DND-41 (cell line): ENCODE measurements at places on chromosomes 4 and X.

DNA sequence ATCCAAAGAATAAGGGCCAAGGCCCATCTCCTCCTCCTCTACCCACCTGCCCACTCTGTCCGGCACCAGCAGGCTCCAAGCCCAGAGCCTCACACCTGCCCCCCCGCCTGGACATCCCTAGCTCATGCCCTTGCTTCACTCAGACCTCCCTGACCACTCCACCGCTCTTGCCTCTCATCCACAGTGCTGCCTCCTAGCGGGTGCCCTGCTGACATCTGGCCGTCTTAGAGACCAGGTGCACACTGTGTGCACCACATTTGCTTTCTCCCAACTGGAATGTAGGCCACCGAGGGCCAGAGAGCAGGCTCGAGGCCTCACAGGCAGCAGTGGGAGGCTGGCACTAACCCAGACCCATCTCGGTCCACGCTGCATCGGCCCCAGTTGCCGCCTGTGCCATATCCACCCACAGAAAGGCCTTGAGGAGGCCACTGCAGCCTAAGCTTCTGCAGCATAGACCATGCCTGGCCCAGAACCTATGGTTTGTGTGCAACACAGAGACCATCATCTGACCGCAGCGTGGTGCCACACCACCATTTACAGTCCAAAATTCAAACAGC is 13.5 kb downstream of the LETM1 start:
- H3K4me3 ChIP-seq: no peak overlapping the region
- H3K4me1 ChIP-seq: peaks cover 4% of the 10 kb centered on the region; the same call in 1 of the 2 replicates
- H3K36me3 ChIP-seq: peaks cover 82% of the 10 kb centered on the region
- H3K27me3 ChIP-seq: no peaks in the 10 kb centered on the region
- H3K27ac ChIP-seq: no peak overlapping the region

GRCh38 chr4:140869446-140869845 is 113.3 kb upstream of the TBC1D9 start:
- no peaks in the 10 kb centered on the region for H3K4me1 ChIP-seq
- DNase-seq: no peak
- no peak overlapping the region for H3K27ac ChIP-seq
- no peaks in the 10 kb centered on the region for H3K36me3 ChIP-seq

- H3K36me3 ChIP-seq: no peaks in the 10 kb centered on the region
- no peak for DNase-seq
- H3K4me1 ChIP-seq: no peaks in the 10 kb centered on the region
These were observed 170.0 kb upstream of the FRMPD4 start for GRCh38 chrX:11967986-11968869.

GRCh38 chr4:86557526-86557925 is 36.6 kb upstream of the PTPN13 start:
- no peaks in the 10 kb centered on the region for H3K4me1 ChIP-seq
- DNase-seq: no peak
- H3K36me3 ChIP-seq: no peaks in the 10 kb centered on the region
- H3K27ac ChIP-seq: no peak overlapping the region

GRCh38 chr4:113447061-113447460 is 314.5 kb downstream of the CAMK2D start:
- H3K27ac ChIP-seq: no peak overlapping the region
- no peaks in the 10 kb centered on the region for H3K4me1 ChIP-seq
- DNase-seq: no peak
- no peak overlapping the region for H3K4me3 ChIP-seq

- H3K4me3 ChIP-seq: no peak overlapping the region
- DNase-seq: no peak
- H3K36me3 ChIP-seq: no peaks in the 10 kb centered on the region
- H3K27ac ChIP-seq: no peak overlapping the region
- peaks cover 5% of the 10 kb centered on the region for H3K27me3 ChIP-seq
- H3K4me1 ChIP-seq: no peaks in the 10 kb centered on the region
These were observed 191.8 kb downstream of the SHROOM3 start for GRCh38 chr4:76626686-76627465.

GRCh38 chr4:102959496-102959895 is 60.0 kb downstream of the SLC9B1 start:
- no peak for DNase-seq
- H3K27ac ChIP-seq: no peak overlapping the region
- H3K4me1 ChIP-seq: no peaks in the 10 kb centered on the region
- no peaks in the 10 kb centered on the region for H3K27me3 ChIP-seq
- no peaks in the 10 kb centered on the region for H3K36me3 ChIP-seq
- H3K4me3 ChIP-seq: no peak overlapping the region

GRCh38 chrX:132486599-132487178 is 2.1 kb downstream of the MBNL3 start:
- no peaks in the 10 kb centered on the region for H3K36me3 ChIP-seq
- H3K4me1 ChIP-seq: peaks cover 80% of the 10 kb centered on the region
- no peak overlapping the region for H3K27ac ChIP-seq
- no peak for DNase-seq
- H3K27me3 ChIP-seq: no peaks in the 10 kb centered on the region

DNA sequence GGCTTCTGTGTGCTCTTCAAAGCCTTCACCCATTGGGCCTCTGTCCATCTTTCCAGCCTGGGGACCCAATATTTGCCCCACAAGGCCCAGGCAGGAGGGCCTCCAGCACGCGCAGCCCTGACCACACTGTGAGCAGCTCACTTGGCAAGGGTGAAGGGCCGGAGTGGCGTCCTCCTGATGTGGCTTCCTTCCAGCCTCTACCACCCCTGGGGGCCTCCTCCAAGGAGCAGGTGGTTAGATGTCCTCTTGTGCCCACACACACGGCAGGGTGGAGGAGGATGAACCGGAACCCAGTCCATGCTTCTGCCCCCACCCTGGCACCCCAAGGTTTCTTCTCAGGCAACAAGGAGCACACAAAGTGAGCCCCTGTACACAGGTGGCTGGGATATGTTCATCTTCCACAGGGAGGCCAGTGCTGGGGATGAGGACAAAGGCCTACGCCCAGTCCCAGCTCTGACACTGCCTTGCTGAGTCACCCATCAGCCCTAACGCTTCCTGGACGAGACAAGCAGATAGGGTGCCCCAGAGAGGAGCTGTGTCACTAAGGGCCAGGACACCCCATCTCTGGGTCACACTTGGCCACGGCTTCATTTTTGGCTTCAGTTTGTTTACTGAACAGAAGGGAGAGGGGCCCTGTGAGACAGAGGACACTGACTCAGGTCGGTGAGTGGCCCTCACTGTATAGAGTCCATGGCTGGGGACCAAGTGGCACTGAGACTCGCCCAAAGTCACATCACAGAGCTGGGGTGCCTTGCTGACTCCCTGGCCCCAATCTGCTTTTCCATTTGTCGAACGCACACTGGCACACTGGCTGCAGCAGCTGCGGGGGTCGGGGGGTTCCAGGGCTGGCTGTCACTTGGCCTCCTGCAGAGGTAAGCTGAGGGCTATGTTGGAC is 1.9 kb downstream of the UBL4A start:
- H3K4me1 ChIP-seq: peaks cover 48% of the 10 kb centered on the region
- H3K36me3 ChIP-seq: peaks cover 21% of the 10 kb centered on the region
- no peak for DNase-seq
- peak overlapping the region; percentile 24; the same call in 1 of the 2 replicates for H3K4me3 ChIP-seq
- no peak overlapping the region for H3K27ac ChIP-seq

- no peak overlapping the region for H3K4me3 ChIP-seq
- DNase-seq: no peak
- H3K36me3 ChIP-seq: no peaks in the 10 kb centered on the region
- no peak overlapping the region for H3K27ac ChIP-seq
- no peaks in the 10 kb centered on the region for H3K4me1 ChIP-seq
- no peaks in the 10 kb centered on the region for H3K27me3 ChIP-seq
These were observed 70.8 kb upstream of the FSTL5 start for GRCh38 chr4:162234595-162234994.

DNA sequence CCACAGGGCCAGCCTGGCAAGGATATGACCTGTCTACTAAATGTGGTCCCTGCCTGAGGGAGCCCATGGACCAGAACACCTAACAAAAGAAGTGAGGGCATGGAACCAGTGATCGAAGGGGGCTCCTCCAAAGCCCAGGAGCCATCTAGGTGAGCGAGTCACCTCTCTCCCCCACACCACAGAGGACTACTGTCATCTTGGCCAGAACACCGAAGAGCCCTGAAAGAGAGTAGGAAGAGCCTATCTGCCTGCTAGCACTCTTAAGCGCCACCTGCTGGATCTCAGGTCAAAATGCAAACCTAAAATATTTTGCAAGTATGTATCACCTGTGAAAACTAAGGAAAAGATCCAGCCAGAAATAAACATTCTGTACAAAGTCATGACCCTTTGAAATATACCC is 137.9 kb upstream of the ZXDB start:
- H3K27ac ChIP-seq: no peak overlapping the region
- H3K27me3 ChIP-seq: no peaks in the 10 kb centered on the region
- no peaks in the 10 kb centered on the region for H3K4me1 ChIP-seq
- no peaks in the 10 kb centered on the region for H3K36me3 ChIP-seq

- no peaks in the 10 kb centered on the region for H3K27me3 ChIP-seq
- no peak overlapping the region for H3K4me3 ChIP-seq
- DNase-seq: no peak
- H3K36me3 ChIP-seq: no peaks in the 10 kb centered on the region
These were observed 383.3 kb downstream of the BCOR start for GRCh38 chrX:39714471-39714870.

DNA sequence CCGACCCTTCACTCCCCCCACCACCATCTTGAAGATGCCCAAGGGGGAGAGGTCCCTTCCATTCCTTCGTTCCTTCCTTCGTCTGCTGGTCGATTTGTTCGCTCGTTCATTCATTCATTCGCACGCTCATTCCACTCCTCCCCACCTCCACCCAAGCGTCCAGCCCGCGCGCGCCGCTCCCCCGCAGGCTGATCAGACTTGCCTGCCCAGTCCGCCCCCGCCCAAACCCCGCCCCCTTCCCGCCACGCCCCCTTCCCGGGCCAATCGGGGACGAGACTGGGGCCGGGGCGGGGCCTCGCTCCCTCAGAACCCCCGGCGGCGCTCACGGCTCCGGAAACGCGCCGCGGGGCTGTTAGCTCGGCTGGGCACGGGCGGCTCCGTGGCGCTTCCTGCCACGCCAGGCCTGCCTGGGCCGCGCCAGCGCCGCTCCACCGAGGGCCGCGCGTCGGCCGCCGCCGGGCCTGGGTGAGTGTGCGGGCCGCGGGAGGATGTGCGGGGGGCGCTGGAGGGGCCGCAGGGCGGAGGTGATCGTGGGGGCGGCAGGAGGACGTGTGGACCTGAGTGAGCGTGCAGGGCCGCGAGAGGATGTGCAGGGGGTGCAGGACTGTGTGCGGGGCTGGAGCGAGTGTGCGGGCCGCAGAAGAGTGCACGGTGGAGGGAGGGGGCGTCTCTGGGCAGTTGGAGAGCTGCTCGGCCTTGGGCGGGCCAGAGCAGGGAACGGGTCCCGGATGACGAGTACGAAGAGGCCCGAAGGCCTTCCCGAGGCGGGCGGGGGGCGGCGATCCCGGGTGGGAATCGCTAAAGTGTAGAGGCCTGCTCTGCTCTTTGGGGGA is at the start of gene ZNF275:
ZNF275 (plus strand) TSS at position 333 of the 833 bp plus-strand sequence. CDS start 2,527 bp downstream, outside the sequence.
- peaks cover 47% of the 10 kb centered on the region for H3K4me1 ChIP-seq
- H3K36me3 ChIP-seq: peaks cover 27% of the 10 kb centered on the region
- H3K27ac ChIP-seq: peak within 1 kb of the TSS; percentile 73
- peak within 1 kb of the TSS; percentile 65; the same call in 1 of the 2 replicates for H3K4me3 ChIP-seq
- H3K27me3 ChIP-seq: no peaks in the 10 kb centered on the region
- DNase-seq: peak; percentile 82

DNA sequence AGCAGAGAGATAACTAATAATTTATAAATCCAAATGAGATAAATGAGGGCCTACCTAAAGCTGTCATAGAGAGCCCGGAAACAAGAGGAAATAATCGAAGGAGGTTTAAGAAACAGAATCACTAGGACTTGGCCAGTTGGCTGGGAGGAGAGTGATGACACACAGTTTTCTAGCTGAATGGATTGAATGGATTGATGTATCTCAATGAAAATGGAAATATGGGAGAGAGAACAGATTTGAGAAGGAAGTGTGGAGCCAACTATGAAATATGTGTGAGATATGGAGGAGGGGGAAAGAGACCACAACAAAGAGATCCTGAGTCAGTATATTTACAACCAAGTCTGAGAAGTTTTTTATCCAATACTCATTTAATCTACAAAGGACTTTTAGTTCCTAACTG is 35.7 kb upstream of the CXXC4 start:
- H3K27me3 ChIP-seq: no peaks in the 10 kb centered on the region
- no peak overlapping the region for H3K27ac ChIP-seq
- no peak overlapping the region for H3K4me3 ChIP-seq
- H3K4me1 ChIP-seq: no peaks in the 10 kb centered on the region

GRCh38 chrX:1392376-1393068 is 609 bp upstream of the SLC25A6 start:
- peaks cover 61% of the 10 kb centered on the region for H3K4me1 ChIP-seq
- no peaks in the 10 kb centered on the region for H3K27me3 ChIP-seq
- no peak for DNase-seq
- peaks cover 76% of the 10 kb centered on the region for H3K36me3 ChIP-seq
- peak overlapping the region; percentile 97 for H3K27ac ChIP-seq

DNA sequence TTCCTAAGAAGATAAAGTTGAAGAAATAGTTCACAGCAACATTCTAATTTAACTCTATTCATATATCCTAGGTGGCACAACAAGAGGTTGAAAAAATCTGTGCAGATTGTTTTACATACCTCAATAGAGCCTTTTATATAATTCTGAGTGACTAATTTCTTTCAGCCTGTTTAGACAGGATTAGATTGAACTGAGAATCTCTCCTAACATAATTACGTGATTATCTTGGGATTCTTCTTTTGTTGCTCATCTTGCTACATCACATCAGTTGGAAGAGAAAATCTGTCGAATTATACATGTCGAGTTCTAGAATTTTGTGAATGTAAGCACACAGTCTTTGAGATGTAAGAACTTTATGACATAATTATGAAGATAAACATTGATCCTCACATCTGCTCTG is 1873.7 kb upstream of the IGFBP7 start:
- no peaks in the 10 kb centered on the region for H3K27me3 ChIP-seq
- no peak overlapping the region for H3K27ac ChIP-seq
- no peaks in the 10 kb centered on the region for H3K4me1 ChIP-seq
- DNase-seq: no peak
- H3K4me3 ChIP-seq: no peak overlapping the region

- no peaks in the 10 kb centered on the region for H3K36me3 ChIP-seq
- H3K4me3 ChIP-seq: no peak overlapping the region
- no peak for DNase-seq
- no peak overlapping the region for H3K27ac ChIP-seq
These were observed 29.2 kb upstream of the ZNF81 start for GRCh38 chrX:47807548-47807947.

GRCh38 chr4:113962719-113963265 is 16.7 kb downstream of the ARSJ start:
- H3K27ac ChIP-seq: no peak overlapping the region
- no peak overlapping the region for H3K4me3 ChIP-seq
- DNase-seq: no peak
- no peaks in the 10 kb centered on the region for H3K36me3 ChIP-seq
- H3K4me1 ChIP-seq: no peaks in the 10 kb centered on the region
- no peaks in the 10 kb centered on the region for H3K27me3 ChIP-seq

- H3K4me3 ChIP-seq: no peak overlapping the region
- H3K36me3 ChIP-seq: no peaks in the 10 kb centered on the region
- 0 out of 2 replicates have a peak overlapping the region, but pooled peaks have one; percentile 18 for H3K27ac ChIP-seq
- DNase-seq: no peak
These were observed 56.5 kb downstream of the AGA start for GRCh38 chr4:177385576-177386277.

GRCh38 chr4:7774301-7775294 is 165.1 kb downstream of the AFAP1 start:
- H3K36me3 ChIP-seq: no peaks in the 10 kb centered on the region
- peaks cover 13% of the 10 kb centered on the region for H3K27me3 ChIP-seq
- H3K27ac ChIP-seq: no peak overlapping the region
- H3K4me3 ChIP-seq: no peak overlapping the region
- DNase-seq: no peak

- DNase-seq: no peak
- no peak overlapping the region for H3K4me3 ChIP-seq
- no peaks in the 10 kb centered on the region for H3K4me1 ChIP-seq
- H3K27me3 ChIP-seq: no peaks in the 10 kb centered on the region
- H3K36me3 ChIP-seq: no peaks in the 10 kb centered on the region
- H3K27ac ChIP-seq: no peak overlapping the region
These were observed 852.7 kb upstream of the FRG1 start for GRCh38 chr4:189087971-189088370.
